ENCODE measurements at places on chromosomes 2 and 18. TPM values are rescaled to one million over a fixed set of nuclear protein-coding genes. Genes with fewer than 3 reads are reported as not detected.

VSNL1 gene
- not detected for polyA plus RNA-seq

C2orf81 gene
- 2.4 TPM for polyA plus RNA-seq

PLA2R1 gene
- polyA plus RNA-seq = 3.6 TPM

MPP4 gene
- polyA plus RNA-seq = 0.21 TPM

TUBA3E gene
- polyA plus RNA-seq = not detected

COPS9 gene
- polyA plus RNA-seq = 380 TPM

ALPG gene
- polyA plus RNA-seq = 0.07 TPM

TXNDC2 gene
- polyA plus RNA-seq = 0.06 TPM

MAPK4 gene
- 0.01 TPM for polyA plus RNA-seq
